ENCODE measurements at places on chromosomes 3 and 15.
A peak's percentile ranks its signal among the peaks of the same experiment; 100 is the strongest.

DNA sequence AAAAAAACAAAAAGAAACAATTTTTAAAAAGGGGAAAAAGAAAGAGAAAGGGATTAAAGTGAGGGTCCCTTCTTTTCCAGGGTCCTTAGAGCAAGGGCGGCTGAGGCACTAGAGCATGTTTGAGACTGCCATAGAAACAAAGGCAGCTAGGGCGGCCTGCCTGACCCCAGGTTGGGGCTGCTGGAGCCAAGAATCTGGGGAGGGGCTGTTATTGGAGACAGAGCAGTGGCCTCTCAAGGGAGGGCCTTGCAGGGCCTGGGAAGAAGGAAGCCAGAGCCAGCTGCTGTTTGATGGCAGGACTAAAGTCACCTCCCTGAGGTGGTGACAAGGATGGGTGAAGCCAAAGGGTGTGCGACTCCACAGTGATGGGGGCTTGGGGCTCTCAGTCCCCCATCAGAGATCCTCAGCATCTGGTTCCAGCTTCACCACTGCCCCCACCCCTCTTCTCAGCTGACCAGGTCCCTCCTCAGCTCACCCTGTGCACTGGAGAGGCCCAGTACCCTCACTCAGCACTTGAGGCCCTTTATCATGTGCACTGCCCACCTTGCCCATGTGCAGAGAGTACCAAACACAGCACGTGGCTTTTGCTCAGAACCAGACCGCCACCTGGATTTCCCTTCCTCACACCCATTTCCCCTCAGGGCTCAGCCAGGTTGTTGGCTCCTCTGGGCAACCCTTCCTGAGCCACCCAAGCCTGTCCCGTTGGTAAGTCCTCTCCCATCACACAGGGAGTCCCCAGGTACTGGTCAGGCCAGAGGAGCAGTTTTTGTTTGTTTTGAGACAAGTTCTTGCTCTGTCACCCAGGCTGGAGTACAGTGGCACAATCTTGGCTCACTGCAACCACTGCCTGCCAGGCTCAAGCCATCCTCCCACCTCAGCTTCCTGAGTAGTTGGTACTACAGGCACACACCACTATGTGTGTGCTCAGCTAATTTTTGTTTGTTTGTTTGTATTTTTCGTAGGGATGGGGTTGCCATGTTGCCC, 1.7 kb downstream of the TMEM89 start:
- DNase-seq = no peak

DNA sequence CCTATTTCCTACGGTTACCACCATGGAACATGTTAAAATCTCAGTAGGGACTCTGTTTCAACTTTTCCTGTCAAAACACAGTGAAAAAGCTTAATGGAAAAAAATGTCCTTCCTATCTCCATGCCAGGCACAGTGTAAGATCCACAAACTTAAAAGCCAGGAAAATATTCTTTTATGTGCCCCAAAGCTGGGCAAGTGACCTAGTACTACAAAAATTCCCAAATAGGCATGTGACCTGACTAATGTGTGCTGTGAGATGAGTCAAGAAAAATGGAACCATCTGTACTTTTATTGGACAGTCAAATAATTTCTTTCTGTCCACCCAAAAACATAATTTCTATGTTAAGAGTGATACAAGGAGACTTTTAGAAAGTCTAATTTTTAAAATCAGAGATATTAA, 406.0 kb downstream of the ZBTB20 start:
- no peak for DNase-seq

DNA sequence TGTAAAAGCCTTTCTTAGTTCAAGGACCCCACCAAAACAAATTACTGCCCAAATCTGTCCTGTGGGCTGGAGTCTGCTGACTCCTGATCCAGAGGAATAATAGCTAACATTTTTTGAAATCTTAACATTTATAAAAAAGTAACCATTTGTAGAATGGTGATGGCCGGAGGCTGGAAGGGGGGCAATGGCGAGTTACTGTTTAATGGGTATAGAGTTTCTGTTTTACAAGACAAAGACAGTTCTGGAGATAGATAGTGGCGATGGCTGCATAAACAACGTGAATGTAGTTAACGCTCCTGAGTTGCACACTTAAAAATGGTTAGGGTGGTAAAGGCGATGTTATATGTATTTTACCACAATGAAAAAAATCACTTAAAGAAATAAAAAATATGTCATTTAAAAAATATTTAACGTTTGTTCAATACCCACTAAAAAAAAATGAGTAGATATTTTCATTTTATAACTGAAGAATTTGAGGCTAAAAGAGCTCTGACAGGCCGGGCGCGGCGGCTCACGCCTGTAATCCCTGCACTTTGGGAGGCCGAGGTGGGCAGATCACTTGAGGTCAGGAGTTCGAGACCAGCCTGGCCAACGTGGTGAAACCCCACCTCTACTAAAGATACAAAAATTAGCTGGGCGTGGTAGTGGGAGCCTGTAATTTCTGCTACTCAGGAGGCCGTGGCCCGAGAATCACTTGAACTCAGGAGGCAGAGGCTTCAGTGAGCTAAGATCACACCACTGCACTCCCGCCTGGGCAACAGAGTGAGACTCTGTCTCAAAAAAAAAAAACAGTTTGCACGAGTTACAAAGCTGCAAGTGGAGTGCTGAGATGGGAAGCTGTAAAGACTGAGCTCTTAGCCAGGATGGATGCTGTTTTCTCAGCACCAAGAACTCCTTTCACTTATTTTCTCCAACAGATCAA, 37.6 kb downstream of the IGF2BP2 start:
- peak; percentile 64 for DNase-seq

DNA sequence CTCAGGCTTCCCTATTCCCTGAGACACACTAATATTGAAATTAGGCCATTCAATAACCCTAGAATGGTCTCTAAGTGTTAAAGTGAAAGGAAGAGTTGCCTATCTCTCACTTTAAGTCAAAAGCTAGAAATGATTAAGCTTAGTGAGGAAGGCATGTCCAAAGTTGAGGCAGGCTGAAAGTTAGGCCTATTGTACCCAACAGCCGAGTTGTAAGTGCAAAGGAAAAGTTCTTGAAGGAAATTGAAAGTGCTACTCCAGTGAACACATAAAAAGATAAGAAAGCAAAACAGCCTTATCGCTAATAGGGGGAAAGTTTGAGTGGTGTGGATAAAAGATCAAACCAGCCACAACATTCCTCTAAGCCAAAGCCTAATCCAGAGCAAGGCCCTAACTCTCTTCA, 117.9 kb upstream of the SPATA12 start:
- no peak for DNase-seq

DNA sequence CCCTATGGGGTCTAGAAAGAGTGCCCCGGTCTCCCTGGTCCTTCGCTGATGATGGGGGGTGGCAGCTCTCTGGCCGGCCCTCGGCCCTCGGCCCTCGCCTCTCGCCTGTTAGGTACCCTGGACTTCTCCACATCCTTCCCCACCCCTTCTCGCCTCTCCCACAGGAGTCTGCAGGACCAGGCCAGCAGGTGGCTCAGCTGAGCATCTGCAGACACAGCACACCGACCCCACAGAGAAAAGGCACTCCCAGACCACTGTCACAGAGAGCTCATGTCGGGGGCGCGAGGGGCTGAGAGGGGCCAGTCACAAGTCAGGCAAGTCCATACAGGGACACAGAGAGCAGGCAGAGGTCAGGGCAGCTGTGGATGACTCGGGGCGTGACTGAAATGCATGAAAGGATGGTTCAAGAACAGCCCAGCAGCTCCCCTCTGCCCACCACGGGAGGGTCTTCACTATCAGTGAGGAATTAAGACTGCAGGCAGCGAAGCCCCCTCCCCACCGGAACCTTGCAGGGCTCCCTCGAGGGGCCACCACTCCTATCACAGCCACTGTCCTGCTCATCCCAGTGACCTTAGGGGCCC, 181.7 kb upstream of the NSMCE3 start:
- peak; percentile 56 for DNase-seq

GRCh38 chr3:39476783-39477182, 9.3 kb downstream of the MOBP start:
- no peak for DNase-seq

DNA sequence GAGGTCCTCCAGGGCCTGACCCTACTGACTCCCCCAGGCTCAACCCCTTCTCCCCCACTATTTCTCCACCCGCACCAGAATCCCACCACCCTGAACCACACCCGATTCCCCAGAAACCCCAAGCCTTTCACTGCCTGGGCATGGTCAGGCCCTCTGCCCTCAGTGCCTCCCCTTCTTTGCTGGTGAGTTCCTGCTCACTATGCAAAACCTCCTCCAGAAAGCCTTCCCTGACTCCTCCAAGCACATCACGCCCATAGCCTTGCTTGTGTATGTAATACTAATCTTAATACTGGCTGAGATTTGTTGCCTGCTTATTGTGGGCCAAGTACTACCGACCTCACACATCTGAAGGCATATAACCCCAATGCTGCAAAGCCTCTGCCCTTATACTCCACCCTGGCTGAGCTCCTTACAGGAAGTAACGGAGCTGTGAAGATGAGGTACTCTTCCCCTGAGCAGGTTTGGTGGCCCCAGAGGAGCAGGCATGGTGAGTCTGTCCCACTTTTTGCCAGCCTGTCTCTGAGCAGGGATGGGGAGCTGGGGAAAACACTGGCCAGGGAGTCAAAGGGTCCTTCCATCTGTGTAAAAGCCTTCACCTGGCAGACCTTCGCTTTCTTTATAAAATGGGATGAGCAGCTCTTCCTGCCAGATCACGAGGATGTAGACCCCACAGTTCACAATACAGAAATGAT, 9.5 kb downstream of the RAB6B start:
- no peak for DNase-seq

DNA sequence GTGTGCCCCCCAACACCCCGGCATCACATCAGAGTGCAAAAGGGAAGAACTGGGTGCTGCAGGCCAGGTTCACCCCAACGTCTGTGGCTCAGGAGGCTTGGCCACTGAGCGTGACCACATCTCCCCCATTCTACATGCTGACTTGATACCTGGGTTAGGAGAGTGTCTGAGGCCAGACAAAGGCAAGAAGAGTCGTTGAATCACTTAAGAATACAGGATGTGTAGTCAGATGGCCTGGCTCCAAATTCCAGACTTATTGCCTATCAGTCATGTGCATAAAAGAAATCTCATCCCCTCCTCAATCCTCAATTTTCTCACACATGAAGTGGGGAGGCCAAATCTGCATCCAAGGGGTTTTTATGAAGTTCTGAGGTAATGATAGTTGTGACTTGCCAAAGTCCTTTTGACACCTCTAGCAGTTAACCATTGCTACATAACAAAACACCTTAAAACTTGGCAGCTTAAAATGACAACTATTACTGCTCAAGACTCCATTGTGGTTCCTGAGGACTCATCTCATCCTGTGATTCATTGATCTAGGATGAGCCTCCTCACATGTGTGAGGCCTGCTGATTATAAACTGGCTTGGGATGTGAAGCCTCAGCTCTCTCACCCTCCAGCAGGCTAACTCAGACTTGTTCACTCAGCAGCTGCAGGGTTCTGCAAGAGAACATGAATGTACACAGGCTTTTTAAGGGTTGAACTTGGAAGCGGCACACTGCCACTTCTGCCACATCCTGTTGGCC, 138.8 kb upstream of the TLE3 start:
- DNase-seq = no peak
